ENCODE measurements at places on chromosomes 16 and 17. TPM values are rescaled to one million over a fixed set of nuclear protein-coding genes. Genes with fewer than 3 reads are reported as not detected.

Gene WNK4
- total RNA-seq = 3.5 TPM

Gene JPT2
- 200 TPM for total RNA-seq

Gene KCNH6
- total RNA-seq = not detected

GRCh38 chr17:31058976-31059375 is 35.8 kb upstream of the NF1 start:
- DNase-seq = no peak

DNA sequence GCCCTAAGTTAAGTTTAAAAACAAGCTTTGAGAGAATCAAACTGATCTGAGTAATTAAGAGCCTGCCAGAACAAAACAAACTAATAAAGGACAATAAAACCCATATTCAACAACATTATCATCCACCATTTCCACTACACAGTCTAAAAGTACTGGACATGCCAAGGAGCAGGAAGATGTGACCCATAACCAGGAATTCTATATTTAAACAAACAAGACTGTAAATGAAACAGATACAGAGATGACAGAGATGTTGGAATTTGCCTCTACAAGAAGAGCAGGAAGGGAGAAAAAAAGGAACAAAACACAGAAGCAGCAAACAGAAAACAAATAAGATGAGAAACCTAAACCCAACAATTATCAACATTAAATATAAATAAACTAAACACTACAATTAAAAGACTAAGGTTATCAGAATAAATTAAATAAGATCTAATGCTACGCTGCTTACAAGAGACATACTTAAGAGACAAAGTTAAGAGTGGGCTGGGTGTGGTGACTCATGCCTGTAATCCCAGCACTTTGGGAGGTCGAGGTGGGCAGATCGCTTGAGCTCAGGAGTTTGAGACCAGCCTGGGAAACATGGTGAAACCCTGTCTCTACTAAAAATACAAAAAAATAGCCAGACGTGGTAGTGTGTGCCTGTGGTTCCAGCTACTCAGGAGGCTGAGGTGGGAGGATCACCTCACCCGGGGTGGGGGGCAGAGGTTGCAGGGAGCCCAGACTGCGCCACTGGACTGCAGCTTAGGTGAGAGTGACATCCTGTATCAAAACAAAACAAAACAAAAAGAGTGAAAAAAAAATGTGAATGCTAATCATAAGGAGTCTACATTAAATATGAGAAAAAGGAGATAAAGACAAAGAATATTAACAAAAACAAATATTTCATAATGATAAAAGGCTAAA is 50.6 kb downstream of the CREBBP start:
- DNase-seq = no peak

- no peak for DNase-seq
Observed at GRCh38 chr16:48432136-48432535, 46.9 kb upstream of the SIAH1 start.

DNA sequence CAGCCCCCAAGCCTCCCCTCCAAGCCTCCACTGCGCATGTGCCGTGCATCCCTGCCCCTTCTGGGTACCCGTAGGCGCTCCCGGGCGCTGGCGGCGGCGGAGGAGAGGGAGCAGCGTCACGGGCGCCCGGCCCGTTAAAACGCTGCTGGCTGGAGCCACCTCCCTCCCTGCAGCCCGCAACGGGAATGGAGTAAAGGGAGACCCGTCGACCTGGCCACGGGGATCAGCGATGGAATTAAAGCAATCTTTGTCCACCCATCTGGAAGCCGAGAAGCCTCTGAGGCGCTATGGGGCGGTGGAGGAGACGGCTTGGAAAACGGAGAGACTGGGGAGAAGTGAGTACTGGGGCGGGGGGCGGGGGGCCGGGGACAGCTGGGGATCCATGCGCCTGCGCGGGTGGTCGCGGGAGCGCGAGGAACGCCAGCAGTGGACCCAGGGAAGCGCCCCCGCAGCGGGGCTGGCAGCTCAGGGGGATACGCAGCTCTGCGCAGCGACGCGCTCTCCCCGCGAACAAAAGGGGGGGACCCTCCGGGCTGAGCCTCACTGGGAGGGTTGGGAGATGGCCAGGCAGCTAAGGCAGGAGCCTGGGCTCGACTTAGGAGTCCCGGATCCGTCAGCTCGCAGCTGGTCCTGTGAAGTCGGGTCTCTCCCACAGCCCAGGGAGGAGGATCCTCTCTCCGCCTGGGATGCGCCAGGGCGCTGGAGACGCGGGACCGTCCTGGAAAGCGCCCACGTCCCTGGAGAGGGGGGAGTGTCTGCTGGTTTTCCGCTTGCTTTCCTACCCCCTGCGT is at the start of gene BMERB1:
Gene BMERB1, plus strand, starts transcription at position 164 of the 791 bp plus-strand sequence. Its CDS starts 66 bp downstream, at position 230.
- no peak for DNase-seq

Gene IL17C
- not detected for total RNA-seq

DNA sequence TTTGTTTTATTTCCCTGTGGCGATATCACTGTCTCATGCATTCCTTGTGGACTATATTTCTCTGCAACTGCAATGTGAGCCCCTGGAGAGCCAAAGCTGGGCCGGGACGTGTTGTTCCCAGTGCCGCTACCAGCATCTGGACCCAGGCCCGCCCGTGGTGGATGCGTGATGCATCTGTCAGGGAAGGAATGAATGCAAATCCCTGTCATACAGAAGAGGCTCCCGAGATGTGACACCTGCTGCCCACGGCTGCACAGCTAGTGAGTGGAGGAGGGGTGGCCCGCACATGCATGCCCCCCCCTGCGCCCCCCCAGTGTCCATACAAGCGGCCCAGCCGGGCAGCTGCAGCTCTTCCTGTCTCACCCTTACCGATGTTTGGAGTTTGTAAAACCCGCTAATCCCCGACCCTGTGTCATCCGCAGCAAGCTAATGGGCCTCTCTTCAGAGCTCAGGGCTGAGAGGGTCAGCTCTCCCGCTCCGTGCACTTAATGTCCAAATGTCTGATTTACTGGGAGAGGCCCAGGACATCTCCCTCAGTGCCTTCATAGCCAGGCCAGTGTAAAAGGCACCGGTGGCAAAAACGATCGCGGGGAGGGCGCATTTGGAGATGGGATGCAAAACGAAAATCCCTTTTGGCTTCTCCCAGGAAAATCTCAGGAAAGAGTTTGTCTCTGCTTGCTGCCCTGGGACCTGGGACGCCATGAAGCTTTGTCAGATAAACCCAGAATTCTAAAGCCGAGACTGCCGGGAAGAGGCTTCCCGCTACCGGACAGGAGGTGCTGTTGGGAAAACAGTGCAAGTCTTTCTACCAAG is 91.8 kb downstream of the FOXL1 start:
- no peak for DNase-seq

GRCh38 chr16:50941681-50942080 is 199.8 kb downstream of the CYLD start:
- no peak for DNase-seq

All from Panc1 (cell line).